ENCODE measurements at places on chromosomes 1 and 21.

DNA sequence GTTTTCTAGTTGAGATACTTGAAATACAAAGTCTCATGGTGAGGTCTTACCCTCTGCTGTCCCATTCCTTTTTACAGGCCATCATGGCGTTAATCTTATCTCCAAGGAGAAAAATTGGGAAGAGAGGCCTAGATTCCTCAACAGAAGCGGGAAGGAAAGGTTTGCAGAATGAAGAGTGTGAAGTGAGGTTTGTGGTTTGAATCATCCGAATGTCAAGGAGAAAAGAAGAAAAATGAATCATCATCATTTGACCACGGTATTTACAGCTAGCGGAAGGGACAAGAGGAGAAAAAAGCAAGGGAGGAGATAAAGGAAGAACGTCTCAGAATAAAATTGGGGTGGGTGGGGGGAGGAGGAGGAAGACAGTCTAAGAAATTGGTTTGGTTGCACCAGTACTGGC lies 935 bp upstream of the COG2 start:
- DNase-seq = no peak

DNA sequence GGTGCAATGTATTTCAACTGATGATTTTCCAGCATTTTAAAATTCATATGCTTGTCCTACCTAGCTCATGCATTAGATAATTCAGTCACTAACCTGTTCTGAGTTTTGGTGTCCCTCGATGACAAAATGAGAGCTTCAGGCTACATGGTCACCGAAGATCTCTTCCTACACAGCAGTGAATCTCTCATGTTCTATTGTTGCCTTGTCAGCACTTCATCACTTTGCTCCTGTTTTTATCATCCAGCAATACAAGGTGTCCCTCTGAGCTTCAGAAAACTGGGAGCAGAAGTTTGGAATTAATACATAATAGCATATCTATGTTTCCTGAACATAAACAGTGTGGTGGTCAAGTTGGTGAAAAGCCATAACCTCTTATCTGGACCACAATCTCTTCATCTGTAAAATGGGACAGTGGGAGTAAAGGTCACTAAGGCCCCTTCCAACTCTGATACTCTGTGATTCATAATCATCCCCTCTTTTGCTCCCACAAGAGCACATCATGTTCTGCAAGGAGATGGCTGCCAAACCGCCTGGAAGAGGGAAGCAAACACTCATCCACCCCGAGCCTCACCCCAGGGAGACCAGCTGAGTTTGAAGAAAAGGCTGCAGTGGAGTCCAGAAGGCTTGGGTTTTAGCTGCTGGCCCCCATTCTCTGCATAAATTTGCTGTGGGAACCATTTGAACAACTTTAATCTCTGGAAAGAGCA lies 137.9 kb upstream of the F3 start:
- DNase-seq = no peak

DNA sequence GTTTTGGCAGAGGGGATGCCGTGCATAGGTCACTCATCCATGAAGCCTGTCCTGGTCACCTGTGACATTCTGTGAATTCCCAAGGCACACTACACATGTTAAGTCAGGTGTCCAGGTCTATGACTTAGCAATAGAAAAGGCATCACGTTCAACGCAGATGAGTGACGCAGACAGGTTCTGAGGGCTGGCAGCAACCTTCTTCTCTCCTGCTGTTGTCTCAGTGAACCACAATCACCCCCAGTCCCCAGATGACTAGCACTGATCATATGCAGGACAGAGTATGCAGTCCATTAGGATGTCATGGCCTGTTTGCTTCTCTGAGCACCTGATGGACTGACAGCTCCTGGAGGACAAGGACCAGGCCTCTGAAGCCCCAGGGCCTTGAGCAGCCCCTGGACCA lies 157.8 kb upstream of the KAZN start:
- no peak for DNase-seq

DNA sequence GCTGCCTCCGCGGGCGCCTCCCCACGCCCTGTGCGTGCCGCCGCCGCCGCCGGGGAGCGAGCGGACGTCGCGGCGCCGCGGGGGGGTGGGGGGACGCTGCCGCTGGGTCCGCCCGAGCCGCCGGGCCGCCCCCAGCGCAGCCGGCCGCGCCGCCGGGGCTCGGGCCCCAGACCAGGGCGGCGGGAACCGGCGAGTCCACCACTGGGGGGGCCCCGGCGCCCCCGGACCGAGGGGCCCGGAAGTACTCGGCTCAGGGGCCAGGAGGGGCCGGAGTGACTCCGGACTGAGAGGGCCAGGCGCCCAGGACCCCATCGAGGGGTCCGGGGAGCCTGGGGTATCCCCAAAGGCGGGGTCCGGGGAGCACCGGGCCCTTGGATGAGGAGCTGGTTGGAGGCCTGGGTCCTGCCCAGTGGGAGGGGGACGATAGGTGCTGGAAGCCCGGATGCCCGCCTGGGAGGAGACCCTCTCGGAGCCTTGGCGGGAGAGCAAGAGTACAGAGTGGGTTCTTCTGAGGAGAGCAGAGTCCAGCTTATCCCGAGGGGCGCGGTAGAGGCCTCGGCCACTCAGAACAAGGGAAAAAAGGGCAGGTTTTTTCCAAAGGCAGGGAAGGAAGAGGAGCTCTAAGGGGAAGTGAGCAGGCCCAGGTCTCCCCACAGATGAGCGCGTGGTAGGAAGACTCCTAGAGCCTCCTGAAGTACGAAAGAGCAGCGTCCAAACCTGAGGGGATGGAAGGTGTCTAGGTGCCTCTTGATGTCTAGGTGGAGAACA lies 556 bp downstream of the GMEB1 start:
- DNase-seq = peak; percentile 47

DNA sequence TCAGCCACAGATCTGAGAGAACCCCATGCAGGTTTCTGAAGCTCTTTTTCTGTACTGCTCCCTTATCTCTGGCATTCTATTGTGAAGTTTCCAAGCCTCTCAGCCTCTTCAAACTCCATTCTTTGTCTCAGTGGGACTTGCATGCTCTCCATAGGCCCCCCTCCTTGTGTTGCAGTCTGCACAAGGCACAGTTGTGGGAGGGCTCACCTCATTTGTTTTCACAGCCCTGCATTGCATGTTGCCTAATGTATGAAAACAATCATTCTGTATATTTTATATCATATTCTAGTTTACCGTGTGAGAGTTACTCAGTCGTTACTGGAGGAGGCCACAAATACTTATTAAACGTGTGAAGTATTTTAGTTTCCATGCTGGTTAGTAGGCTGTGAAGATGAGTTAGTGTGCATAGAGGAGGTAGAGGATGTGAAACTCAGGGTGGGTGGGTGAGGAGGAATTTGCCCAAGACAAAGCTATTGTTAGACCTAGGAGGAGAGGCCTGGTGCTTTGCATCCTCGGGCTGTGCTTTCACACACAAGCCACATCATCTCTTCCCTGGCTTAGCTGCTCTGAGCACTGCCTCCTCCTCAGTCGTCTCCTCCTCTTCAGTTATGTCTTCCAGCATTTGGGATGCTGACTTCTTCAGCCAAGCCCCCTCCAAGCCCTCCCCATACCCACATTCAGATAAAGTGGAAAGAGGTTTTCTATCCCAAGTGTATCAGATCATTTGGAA lies 7.8 kb upstream of the CHI3L2 start:
- DNase-seq = no peak
